Hindlimb muscle (tissue), 1 donor: ENCODE measurements at places on chromosomes 4 and X.

DNA sequence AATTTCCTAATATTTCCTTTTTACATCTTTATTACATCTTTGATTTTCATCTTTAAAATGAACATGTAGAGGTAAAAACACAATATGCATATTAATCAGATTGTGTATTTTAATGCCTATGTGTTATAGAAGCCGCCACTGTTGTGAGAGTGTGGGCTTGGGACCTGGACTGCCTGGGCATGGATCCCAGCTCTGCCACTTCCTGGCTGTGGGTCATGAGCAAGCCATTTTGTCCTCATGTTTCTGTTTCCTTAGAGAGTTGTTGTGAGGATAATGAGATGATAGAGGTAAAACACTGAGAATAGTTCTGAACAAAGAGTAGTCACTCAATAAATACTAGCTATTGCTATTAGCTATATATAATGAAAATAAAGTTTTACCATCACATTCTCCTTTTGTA, 38.4 kb upstream of the SCOC start:
- no peak for DNase-seq

DNA sequence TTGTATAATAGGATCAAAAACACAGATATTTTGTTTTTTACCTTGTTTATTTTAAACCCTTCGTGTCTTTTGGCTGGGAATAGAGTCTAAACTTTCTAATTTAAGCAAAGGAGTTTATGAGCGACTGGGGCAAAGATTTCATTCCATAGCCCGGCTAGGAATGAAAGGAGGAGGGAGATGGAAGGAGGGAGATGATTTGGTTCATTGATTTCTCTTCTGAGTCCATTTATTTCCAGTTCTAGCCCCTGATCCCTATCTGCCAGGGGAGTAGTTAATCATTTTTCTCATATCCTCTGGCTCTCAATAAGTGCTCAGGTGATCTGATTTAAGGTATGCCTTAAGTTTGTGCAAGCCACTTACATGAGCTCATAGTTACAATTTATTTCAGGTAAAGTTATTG, 120.0 kb downstream of the SPRY1 start:
- no peak for DNase-seq

DNA sequence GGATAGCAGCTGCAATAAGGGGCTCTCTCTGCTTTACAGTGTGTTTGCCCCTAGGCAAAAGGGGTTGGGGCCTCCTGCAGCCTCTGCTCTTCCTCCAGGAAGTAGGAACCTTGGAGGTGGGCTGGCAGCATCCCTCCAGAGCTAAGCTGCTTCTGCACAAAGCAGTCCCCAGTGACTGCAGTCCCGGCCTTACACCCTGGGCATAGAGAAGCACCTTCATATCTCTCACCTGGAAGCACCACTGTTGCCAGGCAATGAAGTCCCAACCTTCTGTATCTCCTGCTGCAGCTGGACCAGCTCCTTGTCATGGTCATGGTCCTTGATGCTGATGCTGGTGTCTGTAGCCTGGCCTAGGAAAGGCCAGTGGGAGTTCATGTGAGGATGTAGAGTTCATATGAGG, 171.1 kb upstream of the TET2 start:
- DNase-seq = no peak

DNA sequence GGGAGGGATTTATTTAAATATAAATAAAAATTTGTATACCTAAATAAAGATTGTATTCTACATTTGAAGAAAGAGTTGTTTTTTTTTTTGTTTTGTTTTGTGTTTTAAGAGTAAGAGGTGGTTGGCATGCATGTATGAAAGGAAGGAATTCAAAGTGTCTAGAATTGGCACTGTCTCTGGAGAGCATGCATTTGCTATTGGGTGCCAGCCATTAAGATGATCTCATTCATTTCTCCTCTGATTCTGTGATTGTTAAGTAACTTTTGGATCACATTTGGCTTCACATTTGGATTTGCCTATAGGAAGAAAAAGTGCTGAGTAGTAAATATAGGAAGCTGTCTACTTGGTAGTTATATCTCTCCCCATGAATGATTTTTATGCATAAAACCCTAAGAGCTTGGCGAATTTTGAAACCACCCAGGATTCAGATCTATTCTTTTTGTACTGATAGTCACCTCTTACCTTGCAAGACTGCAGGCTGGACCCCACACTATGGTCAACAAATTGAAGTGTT, 7.8 kb upstream of the BOD1L1 start:
- DNase-seq = no peak

GRCh38 chr4:122894827-122895226, 27.6 kb downstream of the NUDT6 start:
- no peak for DNase-seq

DNA sequence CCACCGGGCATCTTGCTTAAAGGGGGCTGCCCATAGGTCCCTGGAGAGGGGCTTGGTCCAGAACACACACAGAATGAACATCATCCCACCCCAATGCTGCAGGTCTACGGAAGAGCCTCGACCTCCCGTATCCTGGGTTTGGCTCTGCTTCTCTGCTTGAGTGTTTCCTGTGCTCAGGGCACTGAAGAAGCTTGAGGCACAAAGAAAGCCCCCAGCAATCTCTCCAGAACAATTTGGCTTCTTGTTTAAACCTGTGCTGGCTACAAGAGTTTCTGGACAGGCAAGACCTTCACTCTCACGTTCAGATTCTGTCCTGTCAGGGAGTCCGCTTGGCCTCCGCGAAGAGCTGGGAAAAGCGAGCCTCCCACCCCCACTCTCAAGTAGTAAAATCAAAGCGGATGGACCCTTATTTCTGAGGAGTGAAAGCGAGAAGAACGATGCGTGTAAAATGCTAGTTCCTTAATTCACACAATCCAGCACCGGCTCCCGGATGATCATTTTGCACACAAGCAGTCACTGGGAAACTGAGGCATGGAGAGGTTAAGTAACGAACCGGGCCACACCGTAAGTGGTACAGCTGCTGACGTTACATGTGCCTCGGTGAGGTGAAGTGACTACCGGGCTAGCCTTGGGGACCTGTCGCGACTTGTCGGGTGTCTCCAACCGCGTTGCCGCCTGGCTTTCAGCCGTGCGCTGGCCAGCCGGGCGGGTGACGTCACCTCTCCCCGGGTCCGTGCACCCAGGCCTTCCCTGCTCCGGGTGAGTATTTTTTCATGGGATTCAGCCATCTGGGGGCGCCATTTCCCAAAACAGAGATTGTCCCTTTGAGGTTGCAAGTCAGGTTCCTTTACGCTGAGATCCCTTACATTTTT, 3.1 kb upstream of the SFRP2 start:
- DNase-seq = peak; percentile 78

DNA sequence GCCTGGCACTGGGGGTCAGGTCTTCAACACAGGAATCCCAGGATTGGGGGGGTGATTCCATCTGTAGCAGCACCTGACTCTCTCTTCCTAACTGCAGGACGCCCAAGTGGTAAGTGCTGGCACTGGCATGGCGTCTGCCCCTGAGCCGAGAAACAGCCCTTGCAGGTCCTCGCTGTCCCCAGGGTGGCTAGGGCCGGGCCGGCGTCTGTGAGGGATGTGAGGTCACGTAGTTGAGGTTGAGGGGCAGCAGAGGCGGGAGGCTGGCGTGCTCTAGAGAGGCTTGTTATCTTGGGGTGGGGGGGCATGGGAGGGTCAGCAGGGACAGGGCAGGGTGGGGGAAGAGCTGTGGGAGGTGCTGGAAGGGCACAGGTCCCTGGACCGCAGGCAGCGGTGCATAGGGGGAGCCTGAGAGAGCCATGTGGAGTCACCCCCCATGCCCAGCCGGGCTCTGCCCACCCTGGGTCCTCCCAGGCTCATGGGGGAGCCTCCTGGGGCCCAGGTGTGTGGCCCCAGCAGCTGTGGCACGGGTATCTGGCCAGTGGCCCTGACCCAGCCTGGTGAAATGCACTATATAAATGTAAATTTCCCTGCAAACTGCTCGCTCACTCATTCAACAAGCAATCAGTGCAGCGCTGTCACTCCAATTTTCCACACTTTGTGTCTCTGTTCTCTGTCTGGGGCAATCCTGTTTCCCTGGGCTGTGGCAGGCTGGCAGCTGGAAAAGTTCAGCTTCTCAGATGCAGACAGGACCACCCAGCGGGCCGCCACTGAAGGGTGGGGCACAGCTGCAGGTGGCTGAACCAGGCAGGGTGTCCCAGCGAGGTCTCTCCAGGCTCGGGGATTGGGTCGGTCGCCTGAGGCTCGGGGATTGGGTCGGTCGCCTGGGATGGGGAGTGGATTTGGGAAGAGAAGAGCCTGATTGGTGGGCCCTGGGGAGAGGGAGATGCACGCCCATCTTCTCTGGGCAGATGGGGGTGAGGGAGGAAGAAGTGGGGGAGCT, 102.2 kb upstream of the NKX1-1 start:
- no peak for DNase-seq

- DNase-seq = no peak
Observed at GRCh38 chrX:129908636-129909035, 2.7 kb downstream of the UTP14A start.

DNA sequence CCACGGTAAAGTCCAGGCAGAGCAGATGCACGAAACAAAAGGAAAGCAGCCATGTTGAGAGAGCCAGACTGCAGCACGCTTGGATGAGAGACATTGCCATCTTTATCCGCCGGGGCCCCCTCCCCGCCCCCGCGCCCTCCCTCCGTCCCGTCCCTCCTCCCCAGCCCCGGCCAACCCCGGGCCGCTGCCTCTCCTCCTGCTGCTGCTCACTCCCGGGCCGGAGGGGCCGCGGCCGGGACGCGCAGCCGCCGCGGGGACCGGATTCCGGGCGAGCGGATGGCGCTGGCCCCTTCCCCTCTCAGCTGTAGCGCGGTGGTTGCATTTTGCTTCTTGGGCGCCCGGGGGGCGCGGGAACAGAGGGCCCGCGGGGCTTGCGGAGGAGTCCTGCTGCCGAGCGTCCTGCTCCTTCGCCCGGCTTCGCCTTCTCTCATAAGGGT, 542 bp downstream of the RNF150 start:
- DNase-seq = peak; percentile 72

GRCh38 chr4:8639777-8640720, 47.5 kb downstream of the CPZ start:
- no peak for DNase-seq

- DNase-seq = no peak
Observed at GRCh38 chr4:108901291-108901690, 138.4 kb upstream of the ETNPPL start.

- DNase-seq = no peak
Observed at GRCh38 chrX:25067271-25068172, 51.8 kb upstream of the ARX start.

DNA sequence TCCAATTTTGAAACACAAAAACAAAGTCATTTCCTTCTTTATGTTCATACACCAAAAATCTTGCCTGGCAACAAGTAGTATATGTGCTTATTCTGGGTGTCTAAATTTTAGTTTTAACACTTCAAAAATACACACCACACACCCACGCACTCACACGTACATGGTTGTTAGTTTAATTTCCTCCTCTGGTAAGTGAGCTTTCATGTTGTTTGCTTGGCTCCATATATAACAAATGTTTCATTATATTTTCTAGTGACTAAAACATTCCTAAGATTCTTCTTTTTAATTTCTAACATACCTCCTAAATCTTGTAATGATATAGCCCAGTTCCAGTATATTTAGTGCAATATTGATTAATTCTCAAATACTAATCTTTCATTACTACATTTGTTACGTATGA, 80.9 kb downstream of the PRDM5 start:
- DNase-seq = no peak

DNA sequence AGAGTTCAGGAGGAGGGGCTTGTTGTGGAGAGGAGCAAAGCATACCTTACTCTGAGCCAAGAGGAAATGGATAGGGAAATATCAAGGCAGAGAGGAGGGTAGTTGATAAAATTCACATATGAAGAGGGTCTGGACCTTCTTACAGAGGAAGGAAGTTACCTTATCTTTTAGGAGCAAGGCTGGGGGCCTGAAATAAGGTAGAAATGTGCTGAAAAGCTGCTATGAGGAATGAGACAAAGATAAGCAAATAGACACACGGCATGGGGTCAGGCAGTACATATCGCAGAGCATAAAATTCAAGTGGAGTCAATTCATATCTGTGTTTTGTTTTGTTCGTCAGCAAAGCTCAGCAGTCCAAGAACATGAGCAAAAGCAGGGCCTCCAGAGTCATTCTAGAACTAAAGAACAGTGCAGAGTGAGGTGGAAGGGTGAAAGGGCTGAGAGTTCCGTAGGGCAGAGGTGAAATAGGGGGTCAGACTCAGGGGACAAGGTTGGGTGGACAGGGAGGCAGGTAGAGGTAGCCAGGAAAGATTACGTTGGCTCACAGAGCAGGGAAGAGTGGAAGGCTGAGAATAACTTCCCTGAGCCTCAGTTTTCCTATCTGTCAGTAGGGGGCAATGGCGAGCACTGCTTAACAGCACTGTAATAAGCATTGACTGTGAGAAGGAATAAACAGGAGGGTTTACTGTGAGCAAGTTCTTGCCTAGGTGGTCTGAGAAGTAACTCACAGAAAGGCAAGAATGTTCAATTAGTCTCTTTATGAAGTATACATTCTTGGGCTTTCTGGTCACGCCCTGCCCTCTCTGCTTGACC, 9.2 kb downstream of the VSIG4 start:
- no peak for DNase-seq

- peak; percentile 34 for DNase-seq
Observed at GRCh38 chr4:41613386-41613785, 75.4 kb downstream of the LIMCH1 start.

DNA sequence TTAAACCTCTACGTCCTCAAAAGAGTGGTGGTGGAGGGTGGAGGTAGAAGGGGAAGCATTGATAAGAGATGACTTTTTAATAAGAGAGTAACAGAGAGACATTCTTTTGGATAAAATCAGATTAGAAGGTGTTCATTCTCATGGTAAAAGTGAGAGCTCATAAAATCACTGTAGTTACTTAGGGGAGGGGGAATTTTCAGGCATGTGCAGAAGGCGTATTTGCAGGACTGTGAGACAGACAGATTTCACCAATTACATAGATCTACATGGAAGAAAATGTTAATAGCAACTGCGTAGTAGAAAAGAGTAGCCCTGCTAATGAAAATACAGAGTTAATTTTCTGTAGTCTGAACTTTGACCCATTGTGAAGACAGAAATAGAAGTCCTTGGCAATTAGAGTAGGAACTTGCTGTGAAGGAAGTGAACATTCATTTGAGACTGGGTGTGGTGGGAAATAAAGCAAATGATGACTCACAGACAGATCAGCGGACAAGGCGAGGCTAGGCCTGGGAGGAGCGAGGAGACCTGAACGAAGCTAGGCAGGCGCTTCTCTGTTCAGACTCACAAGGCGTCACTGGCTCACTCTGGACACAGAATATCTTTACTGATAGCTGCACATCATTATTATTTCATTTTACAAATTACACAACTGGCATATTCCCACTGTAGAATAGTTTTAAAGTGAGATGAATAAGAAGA, 57.2 kb upstream of the FAM9C start:
- peak; percentile 54 for DNase-seq

DNA sequence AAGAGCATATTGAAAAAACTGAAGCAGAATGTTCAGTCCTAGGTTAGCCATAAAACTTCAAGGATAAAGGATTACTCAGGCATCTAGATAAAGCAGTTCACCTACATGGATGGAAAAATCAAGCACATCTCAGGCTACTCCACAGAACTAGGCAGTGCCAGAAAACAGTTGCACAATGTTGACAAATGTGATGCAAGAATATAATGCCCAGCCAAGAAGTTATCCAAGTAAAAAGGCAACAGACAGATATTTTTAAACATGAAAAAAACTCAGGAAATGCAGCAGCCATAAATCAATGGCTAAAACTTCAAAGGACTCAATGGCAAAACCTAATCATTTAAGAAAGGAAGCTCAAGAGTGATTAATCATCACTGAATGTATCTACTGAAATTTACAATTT, 456.0 kb upstream of the FAM241A start:
- no peak for DNase-seq
